ENCODE measurements at places on chromosomes 2 and 18. TPM values are rescaled to one million over a fixed set of nuclear protein-coding genes. Genes with fewer than 3 reads are reported as not detected.

The LIPT1 gene
- 4.3 TPM for total RNA-seq

The ACTG2 gene
- total RNA-seq = 0.13 TPM

The ANKRD62 gene
- not detected for total RNA-seq

The CPO gene
- total RNA-seq = not detected

The CHAC2 gene
- 25.7 TPM for total RNA-seq

The MC5R gene
- total RNA-seq = not detected

The PHOSPHO2 gene
- total RNA-seq = 5.4 TPM

The SCYGR4 gene
- total RNA-seq = not detected

The STON1 gene
- total RNA-seq = 1.1 TPM

The UGT1A9 gene
- not detected for total RNA-seq

The SERPINB11 gene
- total RNA-seq = not detected

The DSG1 gene
- not detected for total RNA-seq

The TXNDC2 gene
- not detected for total RNA-seq

The DSG3 gene
- not detected for total RNA-seq

The TRIB2 gene
- 4.5 TPM for total RNA-seq

The ALLC gene
- total RNA-seq = not detected

The TNFAIP6 gene
- not detected for total RNA-seq

The DRC1 gene
- total RNA-seq = not detected

The XPO1 gene
- total RNA-seq = 219 TPM

The ABHD1 gene
- total RNA-seq = 0.40 TPM

The SFXN5 gene
- 18.1 TPM for total RNA-seq

The TBR1 gene
- total RNA-seq = not detected

The EDAR gene
- total RNA-seq = not detected

The SERPINB2 gene
- total RNA-seq = not detected

The CRACDL gene
- total RNA-seq = 0.04 TPM

The CCDC74B gene
- 0.70 TPM for total RNA-seq

The RFX8 gene
- not detected for total RNA-seq

The IL37 gene
- not detected for total RNA-seq

The VIT gene
- total RNA-seq = not detected

The PAPOLG gene
- 15.6 TPM for total RNA-seq

The STPG4 gene
- total RNA-seq = 0.23 TPM

The SLC19A3 gene
- total RNA-seq = not detected

The RAPGEF4 gene
- not detected for total RNA-seq

The DOK1 gene
- total RNA-seq = 22.7 TPM

The NTSR2 gene
- not detected for total RNA-seq

The SATB2 gene
- total RNA-seq = 0.21 TPM

The UGT1A7 gene
- total RNA-seq = not detected

The ABCG8 gene
- total RNA-seq = not detected

The UGT1A4 gene
- total RNA-seq = not detected

The SPHKAP gene
- not detected for total RNA-seq

The GPR45 gene
- not detected for total RNA-seq

The HOXD9 gene
- total RNA-seq = not detected

The SP5 gene
- not detected for total RNA-seq

The MAP2 gene
- total RNA-seq = not detected

The SEPTIN2 gene
- 276 TPM for total RNA-seq

The SPR gene
- total RNA-seq = 11.6 TPM

The NT5DC4 gene
- total RNA-seq = not detected

The C2orf76 gene
- total RNA-seq = 21.0 TPM

The SIGLEC15 gene
- total RNA-seq = not detected

The CD207 gene
- total RNA-seq = not detected

The ZNF2 gene
- 5.0 TPM for total RNA-seq

The CCDC68 gene
- total RNA-seq = not detected

The CHRND gene
- total RNA-seq = not detected

The SMYD1 gene
- total RNA-seq = not detected

The SKOR2 gene
- total RNA-seq = not detected

Measured in activated CD8-positive, alpha-beta memory T cell treated with anti-CD3 and anti-CD28 coated beads for 36 hours (primary cell).